ENCODE measurements at places on chromosomes 2 and 18.

DNA sequence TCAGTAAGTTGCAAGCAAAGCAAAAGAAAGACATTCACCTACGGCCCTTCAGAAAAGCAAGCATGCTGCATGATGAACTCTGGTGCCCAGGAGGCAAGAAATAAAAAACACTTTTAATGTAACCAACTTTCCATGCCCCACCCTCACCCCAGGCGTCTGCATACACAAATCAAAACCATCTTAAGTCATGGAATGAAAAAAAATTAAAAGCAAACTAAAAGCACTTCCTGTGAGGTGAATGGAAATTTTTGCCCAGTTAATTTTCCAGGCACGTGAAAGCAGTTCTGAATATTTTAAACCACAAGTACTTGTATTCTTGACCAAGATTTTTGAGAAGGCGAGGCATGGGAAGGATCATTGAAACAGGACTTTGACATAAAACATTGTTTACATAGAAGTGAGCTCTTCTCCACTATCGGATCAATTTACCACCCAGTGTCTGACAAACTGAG lies 2.5 kb upstream of the ICOS start:
- DNase-seq: no peak

DNA sequence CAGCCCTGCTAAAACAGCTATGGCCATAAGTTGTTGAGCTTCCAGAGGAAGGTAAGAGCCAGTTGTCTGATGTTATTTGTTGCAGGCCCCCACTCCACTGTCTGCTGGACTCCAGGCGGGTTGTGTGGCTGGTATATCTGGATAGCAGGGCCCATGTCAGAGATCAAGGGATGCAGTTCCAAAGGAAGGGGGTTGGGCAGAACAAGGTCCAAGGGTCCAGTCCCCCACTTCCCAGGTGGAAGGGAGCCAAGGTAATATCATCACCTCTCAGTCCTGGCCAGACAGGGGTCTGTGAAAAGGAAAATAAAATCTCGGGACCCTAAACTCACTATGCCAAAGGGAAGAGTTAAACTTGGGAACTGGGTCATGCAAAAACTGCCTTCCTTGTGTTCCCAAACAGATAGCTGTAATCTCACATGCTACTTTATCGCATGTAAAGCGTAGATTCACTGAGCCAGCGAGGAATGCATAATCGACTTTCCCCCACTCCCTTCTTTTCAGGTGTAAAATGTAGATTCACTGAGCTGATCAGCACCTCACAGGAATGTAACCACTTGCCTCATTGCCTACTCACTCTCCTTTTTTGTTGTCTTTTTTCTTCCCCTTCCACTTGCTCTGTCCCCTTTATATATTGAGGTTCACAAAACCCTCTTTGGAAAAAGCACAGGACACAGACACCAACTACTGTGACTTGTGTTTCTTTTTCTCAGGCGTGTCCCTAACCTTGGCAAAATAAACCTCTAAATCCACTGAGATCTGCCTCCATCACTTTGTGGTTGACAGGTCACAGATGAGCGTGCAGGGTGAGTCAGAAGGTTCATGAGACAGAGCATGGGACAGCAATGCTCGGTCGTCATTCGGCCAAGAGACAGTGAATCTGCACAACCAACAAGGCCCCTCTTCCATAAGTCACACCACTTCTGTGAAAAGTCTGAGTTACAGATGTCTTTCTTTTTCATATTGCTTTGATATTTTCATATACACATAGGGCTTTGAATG lies 255.3 kb upstream of the SIX2 start:
- DNase-seq: peak; percentile 6

- no peak for DNase-seq
Observed at GRCh38 chr2:60504049-60504448, 49.4 kb downstream of the BCL11A start.

DNA sequence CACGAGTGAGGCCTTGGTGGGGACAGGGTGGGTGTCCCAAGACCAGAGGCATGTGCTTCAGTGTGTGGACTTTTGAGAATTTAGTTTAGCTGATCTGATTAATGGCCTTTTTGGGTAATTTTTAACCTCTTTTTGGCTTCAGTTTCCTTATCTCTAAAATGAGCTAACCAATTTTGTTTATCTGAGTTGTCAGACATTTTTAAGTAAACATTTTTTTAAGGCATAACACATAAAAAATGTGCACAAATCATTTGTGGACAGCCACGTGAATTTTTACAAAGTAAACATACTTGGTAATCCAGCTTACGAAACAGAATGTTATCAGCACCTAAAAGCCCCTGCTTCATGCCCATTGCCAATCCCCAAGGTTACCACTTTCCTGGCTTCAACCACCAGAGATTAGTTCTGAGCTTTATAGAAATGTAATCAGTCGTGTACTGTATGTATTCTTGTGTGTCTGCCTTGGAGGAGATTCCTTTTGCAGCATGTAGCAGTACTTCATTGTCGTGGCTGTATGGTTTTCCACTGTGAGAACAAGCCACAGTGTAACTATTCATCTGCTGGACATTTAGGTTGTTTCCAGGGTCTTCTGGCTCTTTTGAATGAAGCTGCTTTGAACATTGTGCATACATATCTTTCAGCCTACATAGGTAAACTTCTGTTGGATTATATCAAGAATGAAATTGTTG lies 8.4 kb upstream of the INO80C start:
- DNase-seq: no peak

- no peak for DNase-seq
Observed at GRCh38 chr18:50093366-50094064, 101.4 kb downstream of the MYO5B start.

GRCh38 chr2:156810094-156810493 lies 373.9 kb downstream of the GPD2 start:
- no peak for DNase-seq

GRCh38 chr2:633371-633770 lies 43.8 kb downstream of the TMEM18 start:
- no peak for DNase-seq

GRCh38 chr2:240202586-240202985 lies 62.1 kb upstream of the OTOS start:
- DNase-seq: no peak

DNA sequence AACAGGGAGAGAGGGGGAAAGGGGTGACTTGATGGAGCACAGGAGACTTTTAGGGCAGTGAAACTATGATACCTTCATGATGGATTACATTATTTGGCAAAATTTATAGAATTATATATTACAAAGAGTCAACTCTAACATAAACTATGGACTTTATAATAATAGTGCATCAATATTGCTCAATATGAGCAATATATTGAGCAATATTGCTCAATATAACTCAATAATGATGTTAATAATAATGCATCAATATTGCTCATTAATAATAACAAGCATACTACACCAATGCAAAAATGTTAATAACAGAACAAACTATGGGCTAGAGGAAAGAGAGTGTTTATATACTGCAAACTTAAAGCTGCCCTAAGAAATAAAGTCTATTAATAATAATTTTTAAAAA lies 3.1 kb upstream of the UNC80 start:
- no peak for DNase-seq

DNA sequence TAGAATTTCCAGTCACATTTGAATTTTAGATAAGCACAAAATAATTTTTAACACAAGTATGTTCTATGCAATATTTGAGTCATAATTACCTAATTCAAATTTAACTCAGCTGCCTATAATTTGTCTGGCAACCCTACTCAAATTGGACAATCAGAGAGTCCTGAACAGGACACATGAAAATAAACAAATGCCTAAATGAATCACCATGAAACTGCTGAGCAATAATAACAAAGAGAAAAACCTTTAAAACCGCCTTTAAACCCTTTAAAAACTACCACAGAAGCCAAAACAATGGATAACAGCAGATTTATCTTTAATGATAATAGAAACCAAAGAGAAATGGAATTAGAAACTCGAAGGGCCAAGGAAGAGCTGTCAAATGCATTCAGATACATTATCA lies 39.5 kb downstream of the ARL4C start:
- DNase-seq: no peak

DNA sequence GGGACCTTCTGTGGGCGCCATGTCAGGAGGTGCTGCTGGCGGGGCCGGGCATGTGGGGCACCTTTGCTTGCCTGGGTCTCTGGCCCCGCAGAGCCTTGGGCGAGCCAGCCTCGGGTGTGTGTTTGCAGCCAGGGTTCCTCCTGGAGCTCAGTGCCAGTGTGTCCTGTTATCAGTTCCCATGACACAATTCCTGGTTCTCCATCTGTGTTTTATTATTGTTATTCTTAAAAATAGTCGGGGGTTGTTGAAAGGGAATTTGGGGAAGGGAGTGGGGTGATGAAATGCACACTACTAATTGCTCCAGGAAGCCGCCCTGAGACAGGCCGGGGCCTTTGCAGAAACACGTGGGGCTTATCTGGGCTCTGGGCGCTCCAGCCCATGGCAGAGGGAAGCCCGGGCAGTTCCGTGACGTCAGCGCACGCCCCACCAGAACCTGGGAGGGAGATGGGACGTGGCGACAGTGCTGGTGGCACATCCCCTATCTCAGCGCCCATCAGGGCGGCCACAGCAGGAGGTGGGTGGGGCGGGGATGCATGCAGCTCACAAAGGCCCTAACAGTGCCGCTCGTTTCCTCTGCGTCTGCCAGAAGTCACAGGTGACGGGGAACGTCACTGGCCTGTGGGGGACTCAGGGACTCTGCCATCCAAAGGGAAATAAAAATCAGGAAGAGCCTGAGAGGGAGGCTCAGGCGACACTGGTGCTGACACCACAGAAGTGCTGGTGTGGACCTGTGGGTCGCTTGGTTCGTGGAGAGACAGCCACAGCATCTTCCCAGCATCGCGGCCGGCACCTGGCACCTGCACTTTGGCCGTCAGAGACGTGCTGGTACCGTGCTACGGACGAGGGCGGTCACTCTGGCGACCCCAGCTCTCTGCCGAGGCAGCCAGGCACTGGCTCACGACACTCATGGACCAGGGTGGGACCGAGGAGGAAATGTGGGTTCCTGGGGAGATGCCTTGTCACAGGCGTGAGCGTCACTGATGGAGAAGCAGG lies 131.0 kb downstream of the NFATC1 start:
- DNase-seq: no peak

DNA sequence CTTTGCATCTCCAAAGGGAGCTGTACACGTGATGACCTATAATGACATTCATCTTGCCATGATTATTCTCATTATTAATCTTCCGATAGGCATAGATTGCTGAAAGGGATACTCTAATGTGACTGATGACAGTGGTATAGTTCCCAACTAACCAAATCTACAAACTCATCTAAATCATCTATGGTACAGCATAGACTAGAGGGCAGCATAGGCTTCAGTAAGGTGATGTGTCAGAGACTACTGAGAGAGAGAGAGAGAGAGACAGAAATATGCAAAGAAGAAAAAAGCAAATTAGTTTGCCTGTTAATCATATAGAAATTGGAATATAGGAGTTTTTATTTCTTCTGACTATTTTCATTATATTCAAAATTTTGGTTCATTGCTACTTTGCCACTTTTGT lies 89.3 kb downstream of the CSRNP3 start:
- DNase-seq: no peak

DNA sequence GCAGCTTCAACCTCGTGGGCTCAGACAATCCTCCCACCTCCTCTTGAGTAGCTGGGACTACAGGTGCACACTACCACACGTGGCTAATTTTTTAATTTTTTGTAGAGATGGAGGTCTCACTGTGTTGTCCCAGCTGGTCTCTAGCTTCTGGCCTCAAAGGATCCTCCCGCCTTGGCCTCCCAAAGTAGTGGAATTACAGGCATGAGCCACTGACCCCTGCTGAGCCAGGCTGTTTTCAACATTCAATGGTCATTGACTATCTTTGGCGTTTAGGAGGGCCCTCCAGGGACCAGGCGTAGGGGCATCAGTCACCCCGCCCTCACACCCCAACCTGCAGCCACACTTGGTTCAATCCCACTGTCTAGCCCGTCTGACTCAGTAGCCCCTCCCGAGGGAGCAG lies 5.2 kb downstream of the MZT2B start:
- no peak for DNase-seq

DNA sequence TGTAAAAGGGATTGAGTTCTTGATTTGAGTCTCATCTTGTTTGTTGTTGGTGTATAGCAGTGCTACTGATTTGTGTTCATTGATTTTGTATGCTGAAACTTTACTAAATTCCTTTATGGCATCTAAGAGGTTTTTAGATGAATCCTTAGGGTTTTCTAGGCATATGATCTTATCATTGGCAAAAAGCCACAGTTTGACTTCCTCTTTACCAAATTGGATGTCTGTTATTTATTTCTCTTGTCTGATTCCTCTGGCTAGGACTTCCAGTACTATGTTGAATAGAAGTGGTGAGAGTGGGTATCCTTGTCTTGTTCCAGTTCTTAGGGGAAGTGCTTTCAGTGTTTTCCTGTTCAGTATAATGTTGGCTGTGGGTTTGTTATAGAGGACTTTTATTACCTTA lies 4.8 kb downstream of the ANKAR start:
- DNase-seq: no peak

DNA sequence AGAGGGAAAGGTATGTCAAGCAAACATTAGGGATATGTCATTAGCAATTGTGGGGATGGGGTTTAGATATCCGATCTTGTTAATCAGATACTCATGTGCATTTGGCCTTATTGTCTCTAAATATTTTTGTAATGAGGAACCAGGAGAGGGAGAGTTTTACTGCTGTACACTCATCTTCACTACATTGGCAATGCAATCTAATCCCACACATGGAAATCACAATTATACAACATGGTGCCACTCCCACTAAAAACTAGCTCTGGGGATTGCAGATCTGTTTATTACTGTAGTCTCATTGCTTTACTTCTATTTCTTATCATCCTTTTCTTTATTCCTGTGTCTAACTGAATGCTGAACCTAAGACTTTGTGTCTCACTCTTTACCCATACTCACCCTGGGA lies 39.6 kb upstream of the KCNJ3 start:
- no peak for DNase-seq

GRCh38 chr2:177568893-177569292 lies 176.3 kb downstream of the AGPS start:
- DNase-seq: no peak

GRCh38 chr18:74708169-74708568 lies 110.5 kb downstream of the ZNF407 start:
- no peak for DNase-seq

- no peak for DNase-seq
Observed at GRCh38 chr2:73009177-73009839, 62.2 kb downstream of the SFXN5 start.

DNA sequence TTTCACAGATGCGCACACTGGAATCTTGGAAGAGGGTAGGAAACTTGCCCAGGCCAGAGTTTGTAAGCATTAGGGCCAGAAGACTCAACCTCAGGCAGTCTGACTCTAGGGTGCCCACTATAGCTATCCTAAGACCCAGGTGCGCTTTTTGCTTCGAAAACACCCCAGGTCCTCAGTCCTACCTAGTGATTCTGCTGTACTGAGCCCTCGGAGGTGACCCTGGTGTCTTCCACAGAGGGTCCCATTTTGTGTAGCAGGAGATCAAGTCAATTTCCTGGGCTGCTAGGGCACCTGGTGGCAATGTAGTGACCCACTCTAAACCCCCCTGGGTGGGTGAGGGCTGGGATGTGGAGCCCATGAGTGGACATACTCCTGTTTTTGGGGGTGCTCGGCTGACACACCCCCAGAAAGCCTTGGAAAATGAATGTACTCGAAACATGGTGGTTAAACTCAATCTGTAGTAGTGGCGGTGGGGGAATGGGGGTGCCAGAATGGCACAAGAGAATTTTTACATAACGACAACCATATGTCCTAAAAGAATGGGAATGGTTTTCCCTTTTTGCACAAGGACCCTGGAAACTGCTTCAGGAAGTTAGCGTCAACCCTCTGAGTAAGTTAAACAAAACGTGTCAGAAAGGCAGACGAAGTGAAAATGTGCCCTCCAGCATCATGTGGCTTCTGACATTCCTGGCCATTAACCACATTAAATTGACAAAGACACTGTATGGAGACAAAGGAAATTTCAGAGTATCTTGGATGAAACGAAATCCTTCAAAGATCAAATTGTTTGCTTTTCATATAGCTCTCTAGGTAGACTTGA lies 218.0 kb upstream of the COPS8 start:
- DNase-seq: no peak

Data from stimulated activated CD4-positive, alpha-beta T cell treated with anti-CD3 and anti-CD28 coated beads, Interleukin-1b, Interleukin-23, amount 100 ng/mL, for 24 hours (primary cell).